ENCODE measurements at places on chromosomes 6 and 20.
A peak's percentile ranks its signal among the peaks of the same experiment; 100 is the strongest.

GRCh38 chr20:40844332-40844731, 155.3 kb upstream of the MAFB start:
- no peak for DNase-seq

DNA sequence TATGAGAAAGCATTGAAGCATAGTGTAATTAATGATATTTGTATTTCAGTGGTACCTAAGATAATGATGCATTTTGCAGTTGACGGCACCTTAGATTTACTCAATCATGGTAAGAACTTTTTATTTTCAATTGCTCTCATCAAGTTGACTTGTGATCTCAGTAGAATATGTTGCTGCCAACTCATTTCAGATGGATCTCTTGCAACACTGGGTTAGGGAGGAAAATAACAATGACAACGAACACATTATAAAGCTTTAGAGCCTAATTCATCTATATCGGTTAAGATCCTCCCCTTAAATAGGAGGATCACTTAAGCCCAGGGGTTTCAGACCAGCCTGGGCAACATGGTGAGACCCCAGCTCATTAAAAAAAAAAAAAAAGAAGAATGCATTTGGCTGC, 18.0 kb upstream of the TBC1D22B start:
- no peak for DNase-seq

- DNase-seq, result peak; percentile 8
Observed at GRCh38 chr6:160534050-160534696, 129.9 kb downstream of the LPA start.

- no peak for DNase-seq
Observed at GRCh38 chr6:167015302-167015701, 16.1 kb downstream of the CEP43 start.

DNA sequence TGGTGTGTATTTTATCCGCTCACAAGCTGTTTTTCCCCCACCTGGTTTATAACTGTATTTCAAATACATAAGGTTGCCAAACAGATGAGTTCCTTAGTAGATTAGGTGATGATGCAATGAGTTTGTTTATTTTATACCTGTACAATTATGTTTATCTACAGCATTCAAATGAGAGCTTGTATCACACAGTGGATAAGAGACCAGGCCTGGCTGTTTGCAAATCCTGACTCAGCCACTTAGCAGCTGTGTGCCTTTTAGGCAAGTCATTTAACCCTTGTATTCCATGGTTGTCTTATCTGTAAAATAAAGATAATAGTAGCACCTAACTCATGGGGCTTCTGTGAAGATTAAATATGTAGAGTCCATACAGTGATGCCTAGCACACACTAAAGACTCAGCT, 143.7 kb downstream of the MOXD1 start:
- DNase-seq, result no peak

Measured in activated CD8-positive, alpha-beta memory T cell treated with anti-CD3 and anti-CD28 coated beads for 48 hours (primary cell).